HS-5 (cell line): ENCODE measurements at places on chromosomes 5 and 9.
A peak's percentile ranks its signal among the peaks of the same experiment; 100 is the strongest.

DNA sequence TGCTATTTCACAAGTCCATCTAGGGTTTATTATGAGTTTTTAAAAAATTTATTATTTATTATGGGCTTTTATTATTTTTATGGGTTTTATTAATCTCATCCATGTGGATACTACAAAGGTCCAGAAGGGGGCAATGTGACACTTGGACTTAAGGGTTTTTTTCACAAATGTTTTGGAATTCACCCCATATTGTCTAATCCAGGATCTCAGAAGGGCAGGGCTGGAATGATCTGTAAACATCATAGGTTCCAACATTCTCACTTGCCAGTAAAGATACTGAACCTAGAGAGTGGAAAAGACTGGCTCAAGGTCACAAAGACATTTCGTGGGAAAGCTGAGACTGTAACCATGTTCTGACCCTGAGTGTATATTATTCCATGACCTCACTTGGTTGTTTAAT, 35.6 kb downstream of the NIM1K start:
- DNase-seq, result peak; percentile 50

GRCh38 chr5:76685704-76686103, 30.2 kb upstream of the F2R start:
- no peak for DNase-seq

- peak; percentile 64 for DNase-seq
Observed at GRCh38 chr9:95023217-95024003, 294.1 kb downstream of the FANCC start.

DNA sequence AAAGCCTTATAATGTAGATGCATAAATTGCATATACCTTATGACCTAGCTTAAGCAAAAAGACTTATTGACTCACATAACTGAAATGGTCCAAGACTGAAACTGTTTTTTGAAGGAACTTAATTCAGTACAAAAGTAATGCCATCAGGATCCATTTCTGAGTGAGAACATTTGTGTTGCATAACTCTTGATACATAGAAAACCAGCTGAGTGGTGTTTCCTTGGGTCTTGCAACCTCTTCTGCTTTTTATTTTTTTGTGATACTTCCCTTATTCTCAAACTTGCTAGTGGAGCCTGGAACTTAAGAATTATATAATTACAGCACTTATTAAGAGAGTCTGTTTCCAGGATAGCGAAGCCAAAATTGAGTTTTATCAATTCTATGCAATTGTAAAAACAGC, 272.0 kb downstream of the MAN2A1 start:
- no peak for DNase-seq

DNA sequence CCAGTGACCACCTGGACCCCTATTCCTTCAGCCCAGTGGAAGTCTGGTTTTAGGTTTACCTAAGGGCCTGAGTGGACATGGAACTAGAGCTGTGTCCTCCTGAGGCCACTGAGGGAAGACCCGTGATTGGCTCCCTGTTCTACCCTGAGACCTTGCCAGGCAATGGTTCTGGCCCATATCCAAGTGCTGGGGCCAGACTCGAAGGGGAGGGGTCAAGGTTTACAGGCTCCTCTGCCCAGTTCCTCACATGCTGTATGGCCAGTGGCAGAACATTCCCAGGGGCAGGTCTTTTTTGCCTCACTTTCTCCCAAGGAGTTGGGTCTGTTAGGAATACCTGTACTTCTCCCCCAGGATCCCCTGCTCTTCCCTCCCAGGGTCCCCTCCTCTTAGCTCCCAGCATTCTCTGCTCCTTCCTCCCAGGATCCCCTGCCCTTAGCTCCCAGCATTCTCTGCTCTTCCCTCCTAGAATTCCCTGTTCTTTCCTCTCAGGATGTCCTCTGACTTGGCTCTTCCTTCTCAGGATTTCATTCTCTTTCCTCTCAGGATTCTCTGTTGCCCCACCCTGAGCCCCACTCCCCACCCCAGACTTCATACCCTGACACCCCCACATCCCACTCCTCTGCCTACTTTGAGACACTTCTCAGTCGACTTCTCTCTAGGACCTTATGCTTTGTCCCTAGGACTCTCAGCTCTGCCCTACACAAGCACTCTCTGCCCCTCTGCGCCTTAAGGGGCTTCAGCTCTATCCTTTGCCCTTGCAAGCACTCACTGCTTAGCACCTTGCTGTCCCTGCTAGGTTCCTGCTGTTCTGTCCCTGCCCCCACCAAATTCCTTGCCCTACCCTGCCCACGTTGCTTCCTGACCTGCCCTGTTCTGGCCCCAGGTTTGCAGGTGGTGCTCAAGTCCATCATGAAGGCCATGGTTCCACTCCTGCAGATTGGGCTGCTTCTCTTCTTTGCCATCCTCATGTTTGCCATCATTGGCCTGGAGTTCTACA, 36.5 kb downstream of the CACNA1B start:
- DNase-seq, result no peak

GRCh38 chr5:145180371-145180770, 654.8 kb downstream of the PRELID2 start:
- no peak for DNase-seq

DNA sequence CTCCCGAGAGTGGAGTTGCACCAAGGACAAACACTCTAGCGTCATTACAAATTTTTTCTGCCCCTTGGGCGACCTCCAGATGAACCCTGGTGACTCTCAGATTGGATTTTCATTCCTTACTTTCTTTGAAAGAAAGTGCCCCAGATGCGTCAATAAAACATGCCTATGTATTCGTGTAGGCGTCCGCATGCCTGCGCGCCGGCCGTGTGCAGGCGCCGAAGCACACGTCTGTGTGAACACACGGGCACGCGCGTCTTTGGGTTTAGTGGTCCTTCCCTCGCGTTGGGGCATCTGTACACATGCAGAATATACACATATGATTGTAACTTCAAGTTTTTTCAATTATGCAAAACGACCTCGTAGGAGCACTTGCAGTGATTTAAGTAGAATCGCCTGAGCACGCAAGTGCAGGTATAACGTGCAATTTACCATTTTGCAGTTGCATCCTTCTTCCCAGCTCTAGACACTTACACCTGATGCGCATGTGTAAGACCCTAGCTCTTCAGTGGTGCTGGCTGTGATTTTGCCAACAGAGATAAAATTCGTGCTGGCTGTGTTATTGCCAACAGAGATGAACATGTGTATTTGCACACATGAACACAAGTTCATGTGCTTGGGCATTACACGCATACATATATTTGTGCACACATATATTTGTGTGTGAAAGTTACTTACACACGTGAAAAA, 1.9 kb upstream of the LHX2 start:
- DNase-seq, result no peak

GRCh38 chr9:98923451-98924123, 20.1 kb upstream of the COL15A1 start:
- no peak for DNase-seq

DNA sequence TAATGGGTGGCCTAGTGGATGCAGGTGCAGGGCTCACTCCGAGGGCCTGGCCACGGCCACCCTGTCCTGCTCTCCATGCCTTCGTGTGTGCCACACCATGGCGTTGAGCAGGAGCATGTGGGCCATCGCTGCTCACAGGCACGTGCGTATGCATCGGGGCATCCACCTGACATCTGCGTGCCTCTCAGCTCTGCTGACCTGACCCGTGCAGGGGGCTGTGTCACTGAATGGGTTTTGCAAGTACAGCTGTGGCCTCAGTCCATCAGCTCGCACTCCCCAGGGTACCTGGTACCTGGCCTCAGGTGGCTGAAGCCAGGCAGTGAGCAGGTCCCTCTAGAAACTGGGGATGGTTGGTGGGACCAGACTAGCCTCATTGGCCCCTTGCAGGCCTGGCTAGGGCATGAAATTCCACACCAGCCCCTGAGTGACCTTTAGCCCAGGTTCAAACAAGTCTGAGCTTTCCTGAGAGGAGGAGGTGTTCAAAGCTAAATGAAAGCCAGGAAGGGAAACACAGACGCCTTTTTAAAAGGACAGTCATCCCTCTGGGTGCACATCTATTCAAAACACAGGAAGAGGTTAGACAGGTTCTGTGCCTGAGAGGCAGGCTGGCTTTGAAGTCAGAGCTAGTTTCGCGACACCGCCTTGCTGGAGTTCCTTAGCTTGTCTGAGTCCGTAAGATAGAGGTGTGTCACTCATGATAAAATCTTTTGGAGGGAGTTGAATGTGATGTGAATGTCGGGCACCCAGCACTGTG, 74.0 kb downstream of the MACROH2A1 start:
- DNase-seq, result no peak

DNA sequence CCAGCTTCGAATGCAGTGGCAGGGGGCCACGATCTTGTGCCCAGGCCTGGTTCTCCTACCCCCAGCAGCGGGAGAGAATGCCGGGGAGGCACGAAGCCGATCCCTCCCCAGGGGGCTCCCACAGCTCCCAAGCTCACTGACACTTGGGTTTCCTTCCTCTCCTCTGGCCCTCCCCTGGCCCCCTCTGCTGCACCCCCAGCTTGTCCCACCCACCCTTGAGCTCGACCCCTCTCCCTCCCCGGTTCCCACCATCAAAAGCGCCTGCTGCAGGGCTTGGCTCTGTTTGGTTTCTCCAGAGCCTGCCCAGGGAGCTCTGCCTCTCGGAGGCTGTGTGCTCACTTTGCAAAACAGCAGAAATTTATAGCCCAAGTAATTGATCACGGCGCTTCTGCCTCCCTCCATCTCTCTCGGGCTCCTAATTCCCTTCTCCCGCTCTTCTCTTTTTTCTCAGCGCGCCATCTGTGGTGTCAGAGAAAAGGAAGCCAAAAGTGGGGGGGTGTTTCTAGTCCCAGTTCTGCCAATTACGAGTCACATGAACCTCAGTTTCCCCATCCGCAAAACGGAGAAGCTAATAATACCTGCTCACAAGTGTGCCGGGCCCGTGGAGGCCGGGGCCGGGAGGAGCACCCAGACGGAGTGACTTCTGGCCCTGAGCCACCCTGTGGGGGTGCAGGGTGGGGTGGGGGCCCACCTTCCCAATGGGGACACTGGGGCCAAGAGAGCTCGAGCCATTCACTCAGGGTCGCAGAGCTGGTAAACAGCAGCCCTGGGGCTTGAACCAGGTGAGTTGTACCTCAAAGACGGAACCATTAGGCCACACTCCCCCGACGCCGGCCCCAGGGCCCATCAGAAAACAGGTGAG, 141.2 kb upstream of the IER5L start:
- no peak for DNase-seq

DNA sequence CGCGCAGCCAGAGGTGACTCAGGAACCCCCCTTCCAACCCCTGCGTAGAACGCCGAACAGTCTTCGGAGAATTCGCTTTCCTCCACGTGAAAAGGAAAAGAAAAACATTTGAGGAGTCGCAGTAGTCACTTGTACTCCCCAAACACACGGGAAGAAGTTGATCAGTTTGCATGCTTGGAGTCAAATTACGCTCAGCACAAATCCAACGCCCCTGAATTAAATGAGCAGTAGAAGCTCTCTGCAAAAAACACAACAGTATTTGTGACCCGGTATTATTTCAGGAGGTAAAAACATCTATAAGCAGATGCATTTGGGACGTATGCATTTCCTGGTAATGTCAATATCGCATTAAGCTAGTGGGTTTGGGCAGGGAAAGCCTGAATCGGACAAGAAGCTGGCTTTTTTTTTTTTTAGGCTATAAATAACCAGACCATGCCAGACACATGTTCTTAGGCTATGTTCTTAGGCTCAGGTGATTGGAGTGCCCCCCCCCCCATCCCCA, 854 bp upstream of the ARL15 start:
- no peak for DNase-seq

GRCh38 chr5:91484662-91485061, 101.5 kb upstream of the ARRDC3 start:
- no peak for DNase-seq

- DNase-seq, result no peak
Observed at GRCh38 chr9:86454701-86455615, 100.7 kb upstream of the TUT7 start.

GRCh38 chr9:3080951-3081350, 237.1 kb upstream of the PUM3 start:
- DNase-seq, result no peak

GRCh38 chr9:80555782-80556325, 984.1 kb downstream of the TLE4 start:
- DNase-seq, result no peak

DNA sequence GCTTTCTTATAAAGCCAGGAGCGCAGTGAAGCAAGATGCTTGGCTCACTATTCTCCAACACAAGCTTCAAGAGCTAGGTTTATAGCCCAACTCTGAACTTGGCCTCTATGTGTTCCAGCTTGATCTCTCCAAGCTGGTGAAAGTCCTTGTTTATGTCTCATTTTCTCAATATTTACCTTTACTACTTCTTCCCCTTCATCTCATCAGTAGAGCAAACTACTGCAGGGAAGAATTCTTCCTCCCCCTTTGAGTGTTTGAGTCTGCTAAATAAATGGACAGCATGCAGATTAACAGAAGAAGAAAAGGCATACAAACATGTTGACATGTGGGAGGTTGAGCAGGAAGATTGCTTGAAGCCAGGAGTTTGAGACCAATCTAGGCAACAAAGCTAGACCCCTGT, 460.7 kb downstream of the ZNF608 start:
- DNase-seq, result no peak

DNA sequence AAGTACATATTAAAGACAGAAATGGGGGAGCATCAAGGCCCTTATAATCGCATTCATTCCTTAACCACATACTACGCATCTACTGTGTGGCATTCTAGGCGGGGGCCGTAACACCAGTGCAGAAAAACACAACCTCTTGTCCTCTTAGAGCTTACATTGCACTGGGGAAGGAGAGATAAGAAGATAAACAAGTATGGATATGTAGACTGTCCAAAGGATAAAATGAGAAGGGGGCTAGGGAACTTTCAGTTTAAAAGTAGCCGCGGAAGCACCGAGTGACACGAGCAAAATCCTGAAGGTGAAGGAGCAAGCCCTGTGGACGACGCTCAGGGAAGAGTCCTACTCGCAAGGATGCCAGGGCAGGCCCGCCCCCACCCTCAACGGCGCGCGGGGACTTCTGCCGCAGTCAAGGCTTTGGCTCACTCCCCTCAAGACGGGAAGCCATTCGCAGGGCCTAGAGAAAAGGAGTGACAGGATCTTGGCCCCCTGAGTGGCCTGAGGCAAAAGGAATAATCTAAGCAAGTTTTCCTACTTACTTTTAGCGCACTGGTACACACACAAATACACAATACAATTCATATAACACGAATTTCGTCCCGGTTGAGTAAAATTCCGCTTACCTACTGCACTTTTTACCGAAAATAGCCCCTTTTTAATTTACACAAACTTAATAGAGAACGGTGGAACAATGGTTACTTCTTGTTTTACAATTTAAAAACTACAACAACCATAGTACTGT, 1.3 kb upstream of the NIPBL start:
- DNase-seq, result no peak

- DNase-seq, result no peak
Observed at GRCh38 chr5:127867022-127867783, 164.0 kb downstream of the CCDC192 start.

DNA sequence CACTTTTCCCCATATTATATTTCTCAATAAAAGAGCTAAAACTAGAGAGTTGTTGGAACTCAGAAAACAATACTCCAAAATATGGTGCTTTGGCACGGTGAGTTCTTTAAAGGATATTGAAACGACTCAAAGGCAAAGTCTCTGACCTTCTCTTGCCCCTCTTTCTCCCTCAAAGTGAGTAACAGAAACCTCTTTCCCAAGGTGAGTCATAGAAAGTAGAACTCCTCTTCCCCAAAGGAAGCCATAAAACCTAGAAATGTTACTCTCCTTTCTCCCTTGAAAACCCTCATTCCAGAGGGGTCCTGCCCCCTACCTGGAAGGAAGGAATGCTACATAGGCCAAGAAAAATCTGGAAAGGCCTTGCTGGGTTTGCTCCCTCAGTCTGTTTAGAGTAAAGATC, 47.5 kb downstream of the RAPGEF6 start:
- DNase-seq, result peak; percentile 26
